Stimulated activated CD8-positive, alpha-beta memory T cell treated with anti-CD3 and anti-CD28 coated beads, Interleukin-4, amount 100 ng/mL, for 1 hour (primary cell): ENCODE measurements at places on chromosomes 4 and X.

DNA sequence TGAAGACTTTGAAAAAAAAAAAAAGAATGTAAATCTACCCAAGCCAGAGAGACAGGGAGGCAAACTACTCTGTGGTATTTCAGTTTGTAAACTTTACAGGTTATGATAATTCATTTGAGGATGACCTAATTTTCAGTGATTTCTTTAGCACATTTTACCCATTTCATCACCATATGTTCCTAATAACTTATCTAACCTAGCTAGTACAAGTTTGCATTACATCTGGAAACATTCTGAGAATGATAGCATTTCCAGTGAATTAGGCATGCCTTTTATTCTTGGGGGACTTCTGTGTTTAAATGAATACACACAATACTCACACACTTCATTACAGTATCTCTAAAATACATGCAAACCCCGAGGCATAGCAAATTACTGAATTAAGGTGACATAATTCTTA lies 1055.5 kb downstream of the PCDH18 start:
- DNase-seq, result no peak

DNA sequence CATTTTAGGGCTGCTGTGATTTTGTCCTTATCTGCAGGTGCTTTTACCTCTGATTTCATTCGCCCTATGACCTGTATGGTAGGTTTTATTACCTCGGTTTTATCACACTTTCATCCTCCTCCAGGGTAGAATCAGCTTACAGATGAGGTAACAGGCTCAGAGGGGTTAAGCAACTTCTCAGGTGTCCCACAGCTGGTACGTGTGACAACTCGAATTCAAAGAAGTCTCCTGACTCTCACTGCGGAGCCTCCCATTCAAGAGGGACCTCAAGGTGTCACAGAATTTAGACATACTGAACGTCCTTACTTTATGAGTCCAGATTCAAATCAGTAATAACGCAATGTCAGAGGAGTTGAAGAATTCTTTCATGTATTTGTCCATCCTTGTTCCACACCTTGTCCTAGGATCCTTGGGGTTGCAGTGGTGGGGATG lies 12.5 kb upstream of the KIAA0232 start:
- DNase-seq, result no peak

DNA sequence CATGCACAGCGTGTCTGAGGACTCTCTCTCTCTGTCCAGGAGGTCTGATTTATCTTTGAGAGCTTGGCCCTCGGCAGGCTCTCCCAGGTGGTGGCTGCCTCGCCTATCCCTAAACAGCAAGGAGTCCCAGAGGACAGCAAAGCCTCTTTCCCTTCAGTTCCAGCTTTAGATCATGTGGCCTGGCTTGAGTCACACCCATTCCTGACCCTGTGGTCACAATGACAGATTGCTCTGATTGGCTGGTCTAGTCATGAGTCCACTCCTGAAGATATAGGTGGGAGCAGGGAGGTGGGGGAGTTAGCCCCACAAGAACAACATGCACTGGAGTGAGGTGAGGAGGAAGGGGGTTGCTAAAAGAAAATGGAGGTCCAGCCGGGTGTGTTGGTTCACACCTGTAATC lies 12.1 kb upstream of the PORCN start:
- no peak for DNase-seq

DNA sequence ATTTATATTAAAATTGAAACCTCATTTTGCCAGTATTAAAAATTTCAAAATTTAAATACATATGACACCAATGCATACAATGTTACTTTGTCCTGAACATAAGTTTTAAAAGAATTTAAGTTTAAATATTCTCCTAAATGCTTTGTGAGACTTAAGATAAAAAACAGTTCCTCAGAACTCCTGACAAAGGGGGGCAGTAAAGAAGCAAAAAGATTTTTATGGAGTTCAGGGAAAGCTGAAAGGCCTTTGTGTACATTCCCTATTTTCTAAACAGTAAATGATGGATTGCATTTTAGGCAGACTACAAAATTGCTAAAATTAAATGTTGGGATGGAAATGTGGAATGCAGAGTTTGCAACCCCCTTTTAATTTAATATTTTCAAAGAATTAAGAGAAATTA lies 81.7 kb downstream of the SNCA start:
- no peak for DNase-seq

GRCh38 chr4:55509266-55509665 lies 37.4 kb downstream of the CLOCK start:
- DNase-seq, result no peak

DNA sequence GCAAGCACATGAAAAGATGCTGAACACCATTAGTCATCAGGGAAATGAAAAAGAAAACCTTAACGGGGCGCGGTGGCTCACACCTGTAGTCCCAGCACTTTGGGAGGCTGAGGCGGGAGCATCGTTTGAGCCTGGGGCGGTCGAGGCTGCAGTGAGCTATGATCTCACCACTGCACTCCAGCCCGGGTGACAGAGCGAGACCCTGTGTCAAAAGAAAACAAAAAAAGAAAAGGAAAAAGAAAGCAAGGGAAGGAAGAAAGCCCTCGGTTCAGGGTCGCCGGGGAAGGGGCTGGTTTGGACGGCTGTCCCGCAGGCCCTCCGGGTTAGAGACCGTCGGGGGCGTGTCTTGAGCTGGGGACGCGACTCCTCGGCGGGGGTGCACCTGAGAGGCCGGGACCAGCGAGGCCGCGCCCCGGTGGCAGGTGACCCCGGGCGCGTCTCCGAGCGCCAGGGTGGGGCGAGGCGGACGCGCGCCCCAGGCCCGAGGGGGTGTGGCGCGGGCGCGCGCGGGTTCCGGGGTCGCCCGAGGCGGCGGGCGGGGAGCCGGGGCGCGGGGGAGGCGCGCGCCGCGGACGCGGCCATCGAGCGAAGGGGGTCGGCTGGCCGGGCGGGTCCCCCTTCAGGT lies 478 bp upstream of the PLXNA3 start:
- no peak for DNase-seq

DNA sequence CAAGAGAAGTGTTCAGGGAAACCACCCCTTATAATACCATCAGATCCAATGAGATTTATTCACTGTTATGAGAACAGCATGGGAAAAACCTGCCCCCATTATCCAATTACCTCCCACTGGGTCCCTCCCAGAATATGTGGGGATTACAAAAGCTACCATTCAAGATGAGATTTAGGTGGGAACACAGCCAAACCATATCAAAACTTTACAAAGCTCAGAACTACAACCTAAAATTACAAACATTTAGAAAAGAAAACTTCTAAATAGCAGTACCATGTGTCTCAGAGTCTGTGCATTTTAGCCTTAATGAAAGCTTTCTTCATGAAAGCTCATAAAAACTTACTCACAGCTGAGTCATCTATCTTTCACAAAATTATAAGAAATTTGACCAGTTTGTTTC lies 1442.8 kb upstream of the PCDH7 start:
- no peak for DNase-seq

GRCh38 chr4:83067058-83067639 lies 32.2 kb downstream of the COPS4 start:
- no peak for DNase-seq

- no peak for DNase-seq
Measured at GRCh38 chr4:98624642-98625041, 33.8 kb downstream of the TSPAN5 start.

- no peak for DNase-seq
Measured at GRCh38 chr4:5051278-5052203, at the start of gene STK32B. Gene STK32B (plus strand): TSS chr4:5051480.

DNA sequence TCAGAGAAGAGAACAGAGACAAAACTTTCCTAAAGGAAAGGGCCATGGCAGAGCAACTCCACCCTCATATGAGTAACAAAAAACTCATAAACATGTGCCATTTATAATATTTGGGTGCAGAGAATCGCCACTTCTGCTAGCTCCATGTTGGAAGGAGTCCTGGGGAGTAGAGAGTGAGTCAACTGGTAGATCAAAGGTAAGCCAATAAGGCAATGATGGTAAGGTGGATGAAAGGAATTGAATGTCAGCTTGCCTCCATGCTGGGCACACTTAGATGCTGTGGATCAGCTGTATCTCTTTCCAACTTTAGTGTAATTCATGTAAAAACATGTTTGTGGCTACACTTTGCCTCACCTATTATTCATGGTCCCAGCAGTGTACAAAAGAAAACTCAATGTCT lies 4.7 kb downstream of the QRFPR start:
- DNase-seq, result no peak

GRCh38 chr4:151408380-151408629 lies 671 bp upstream of the FHIP1A start:
- DNase-seq, result no peak

- no peak for DNase-seq
Measured at GRCh38 chrX:63488546-63489373, 137.6 kb upstream of the SPIN4 start.
